ENCODE measurements at places on chromosomes 1 and 21. TPM values are rescaled to one million over a fixed set of nuclear protein-coding genes. Genes with fewer than 3 reads are reported as not detected.

DNA sequence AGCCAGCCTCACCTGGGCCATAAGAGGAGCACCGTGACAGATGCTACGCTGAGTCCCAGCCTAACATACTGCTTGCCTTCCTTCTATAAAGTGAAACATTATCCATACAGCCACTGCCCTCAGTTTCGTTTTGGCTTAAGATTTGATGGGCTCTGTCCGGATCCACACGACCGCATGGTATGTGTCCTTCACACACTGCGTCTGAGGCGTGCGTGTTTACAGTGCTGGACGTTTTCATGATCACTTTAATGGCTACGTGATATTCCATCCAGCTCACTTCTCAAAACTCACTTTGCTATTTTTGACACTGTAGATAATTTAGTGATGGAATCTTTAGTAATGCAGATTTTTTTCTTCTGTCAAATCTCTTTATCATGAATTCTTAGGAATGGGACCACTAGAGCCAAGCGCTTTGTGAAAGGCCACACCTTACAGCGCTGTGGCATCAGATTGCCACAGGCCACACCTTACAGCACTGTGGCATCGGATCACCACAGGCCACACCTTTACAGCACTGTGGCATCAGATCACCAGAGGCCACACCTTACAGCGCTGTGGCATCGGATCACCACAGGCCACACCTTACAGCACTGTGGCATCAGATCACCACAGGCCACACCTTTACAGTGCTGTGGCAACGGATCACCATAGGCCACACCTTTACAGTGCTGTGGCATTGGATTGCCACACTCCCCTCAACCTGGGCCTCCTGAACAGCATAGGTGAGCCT lies 47.1 kb downstream of the PRDM15 start:
- no peak for DNase-seq

Gene ATP1A2
- 6.2 TPM for polyA plus RNA-seq

GRCh38 chr1:182069028-182069466 lies 7.5 kb upstream of the ZNF648 start:
- DNase-seq: no peak

DNA sequence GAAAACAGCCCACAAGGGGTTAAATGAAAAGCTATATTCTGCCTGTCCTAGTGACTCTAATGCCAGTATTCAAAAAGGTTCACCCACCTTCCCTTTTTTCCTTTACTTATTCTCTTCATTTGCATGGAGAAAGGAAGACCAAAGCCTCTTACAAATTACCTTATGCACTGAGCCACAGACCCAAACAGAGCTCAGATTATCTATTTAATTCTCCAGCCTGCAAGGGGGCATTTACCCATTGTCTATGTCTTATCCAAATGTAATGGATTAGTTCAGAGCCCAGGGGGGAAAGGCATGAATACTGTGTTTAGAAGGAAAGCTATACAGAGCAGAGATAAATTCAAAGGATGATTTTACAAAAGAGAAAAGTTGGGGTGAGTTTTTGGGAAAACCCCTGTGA lies 388.5 kb downstream of the OMA1 start:
- no peak for DNase-seq

GRCh38 chr1:234659538-234659937 lies 49.6 kb upstream of the IRF2BP2 start:
- peak; percentile 32 for DNase-seq

DNA sequence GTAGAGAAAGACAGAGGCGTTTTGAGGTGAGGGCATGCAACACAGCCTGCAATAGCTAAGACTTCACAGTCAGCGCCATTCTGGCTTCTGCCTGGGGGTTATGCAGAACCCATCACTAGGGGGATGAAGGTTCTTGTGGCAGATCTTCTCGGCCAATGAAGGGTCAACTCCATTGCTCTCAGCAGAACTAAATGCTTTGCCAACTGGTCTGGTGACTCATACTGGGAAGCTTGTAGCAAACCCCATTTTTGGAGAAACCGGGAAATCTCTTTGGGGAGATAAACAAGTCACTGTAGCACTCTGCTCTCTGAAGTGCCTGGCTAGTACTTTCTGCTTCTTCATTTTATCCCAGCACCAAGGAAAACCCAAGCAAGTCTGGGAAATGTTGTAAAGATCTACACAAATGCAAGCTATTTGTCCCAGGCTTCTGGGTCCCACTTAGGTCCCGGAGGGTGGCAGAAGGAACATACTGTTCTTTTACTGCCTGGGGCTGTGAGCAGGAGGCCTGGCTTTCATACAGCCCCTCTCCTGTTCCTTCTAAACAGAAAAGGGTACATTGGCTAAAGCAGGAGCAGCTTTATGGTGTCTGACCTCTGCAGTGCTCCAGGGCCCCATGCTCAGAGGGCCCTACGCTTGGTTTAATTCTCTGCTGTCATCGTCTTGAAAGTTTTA lies 28.8 kb downstream of the SHISA4 start:
- peak; percentile 73 for DNase-seq

DNA sequence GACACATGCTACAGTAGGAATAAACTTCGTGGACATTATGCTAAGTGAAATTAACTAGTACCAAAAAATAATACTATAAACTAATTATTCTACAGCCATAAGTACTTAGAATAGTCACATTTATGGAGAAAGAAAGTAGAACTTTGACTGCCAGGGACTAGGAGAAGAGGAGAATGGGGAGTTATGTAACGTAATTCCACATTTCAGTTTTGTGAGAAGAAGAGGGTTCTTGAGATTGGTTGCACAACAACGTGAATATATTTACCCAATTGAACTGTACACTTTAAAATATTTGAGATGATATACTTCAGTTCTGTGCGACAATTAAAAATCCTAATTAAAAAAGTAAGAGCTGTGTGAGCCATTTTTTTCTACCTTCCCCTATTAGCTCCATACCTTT lies 1412.9 kb downstream of the PLA2G4A start:
- DNase-seq: no peak
